Bronchial smooth muscle cell (primary cell): ENCODE measurements at places on chromosomes 5 and 9. TPM values are rescaled to one million over a fixed set of nuclear protein-coding genes. Genes with fewer than 3 reads are reported as not detected.

Gene CORO2A
- under 0.01 TPM in 2 replicates for total RNA-seq

Gene GLIPR2
- total RNA-seq: 53.1 and 101 TPM in 2 replicates

Gene TSSK1B
- total RNA-seq: 0.16 and 0.26 TPM in 2 replicates

Gene MAN2A1
- 23.6 and 50.4 TPM in 2 replicates for total RNA-seq

Gene PJA2
- total RNA-seq: 70.5 and 92.2 TPM in 2 replicates

Gene FCN1
- total RNA-seq: not detected in 2 replicates

Gene PROB1
- 0.26 and 1.3 TPM in 2 replicates for total RNA-seq

Gene MARCOL
- not detected in 2 replicates for total RNA-seq

Gene PRRX2
- 21.5 and 44.3 TPM in 2 replicates for total RNA-seq

Gene IL13
- total RNA-seq: 0.16 TPM in 1 of 2 replicates, not detected in the other

Gene SLCO4C1
- total RNA-seq: under 0.01 TPM in 1 of 2 replicates, not detected in the other

Gene PCDHB12
- 0.16 and 0.86 TPM in 2 replicates for total RNA-seq

Gene FBLL1
- 0.26 and 0.79 TPM in 2 replicates for total RNA-seq

Gene AQP7
- 0.34 and 0.47 TPM in 2 replicates for total RNA-seq

Gene FAXDC2
- 18.4 and 21.1 TPM in 2 replicates for total RNA-seq

Gene PAIP2
- 61.9 and 74.1 TPM in 2 replicates for total RNA-seq

Gene NR3C1
- total RNA-seq: 63.2 and 103 TPM in 2 replicates

Gene C8G
- total RNA-seq: 0.32 and 0.69 TPM in 2 replicates

Gene SLC25A2
- 0.32 TPM in 1 of 2 replicates, not detected in the other for total RNA-seq

Gene IL9
- total RNA-seq: not detected in 2 replicates

Gene MARVELD2
- total RNA-seq: 0.16 and 0.26 TPM in 2 replicates

Gene FEM1C
- total RNA-seq: 14.9 and 17.5 TPM in 2 replicates

Gene GABRA6
- not detected in 2 replicates for total RNA-seq

Gene PDZD2
- total RNA-seq: 0.09 and 0.16 TPM in 2 replicates

Gene GOLGA2
- total RNA-seq: 110 and 123 TPM in 2 replicates

Gene RORB
- total RNA-seq: 1.3 and 2.0 TPM in 2 replicates

Gene PDCD1LG2
- 1.9 and 2.7 TPM in 2 replicates for total RNA-seq

Gene ARID3C
- not detected in 2 replicates for total RNA-seq

Gene NTRK2
- total RNA-seq: under 0.01 and 0.26 TPM in 2 replicates

Gene REEP2
- 9.8 and 16.4 TPM in 2 replicates for total RNA-seq

Gene LHX6
- not detected in 2 replicates for total RNA-seq

Gene C9orf50
- under 0.01 TPM in 2 replicates for total RNA-seq

Gene SPATA31E1
- under 0.01 TPM in 1 of 2 replicates, not detected in the other for total RNA-seq

Gene ARSB
- 8.2 and 8.8 TPM in 2 replicates for total RNA-seq

Gene GCNT4
- total RNA-seq: 0.16 and 0.26 TPM in 2 replicates

Gene NSG2
- not detected in 2 replicates for total RNA-seq

Gene GRHPR
- 115 and 129 TPM in 2 replicates for total RNA-seq

Gene MAP3K1
- 2.7 and 3.2 TPM in 2 replicates for total RNA-seq

Gene ALDH1B1
- 6.2 and 6.3 TPM in 2 replicates for total RNA-seq

Gene KIF4B
- under 0.01 and 0.09 TPM in 2 replicates for total RNA-seq

Gene ZNF367
- total RNA-seq: 0.09 and 0.95 TPM in 2 replicates

Gene UNC13B
- 21.0 and 25.5 TPM in 2 replicates for total RNA-seq

Gene SARDH
- total RNA-seq: 3.0 and 4.6 TPM in 2 replicates

Gene SLC6A7
- not detected in 2 replicates for total RNA-seq

Gene HACD4
- total RNA-seq: 4.9 and 7.4 TPM in 2 replicates

Gene RNF38
- 5.8 and 7.6 TPM in 2 replicates for total RNA-seq

Gene CCL27
- 0.09 TPM in 1 of 2 replicates, not detected in the other for total RNA-seq

Gene GHR
- 2.5 and 3.5 TPM in 2 replicates for total RNA-seq

Gene SET
- total RNA-seq: 463 and 530 TPM in 2 replicates

Gene BAAT
- 0.16 TPM in 1 of 2 replicates, not detected in the other for total RNA-seq
